ENCODE measurements at places on chromosomes 13 and 19. TPM values are rescaled to one million over a fixed set of nuclear protein-coding genes. Genes with fewer than 3 reads are reported as not detected.

The CGB8 gene
- not detected for total RNA-seq

The SIGLEC8 gene
- 0.32 TPM for total RNA-seq

The PNMA8A gene
- total RNA-seq = 1.2 TPM

The NTN5 gene
- 0.32 TPM for total RNA-seq

The DNMT1 gene
- total RNA-seq = 36.3 TPM

The MCF2L gene
- 45.0 TPM for total RNA-seq

The TMIGD2 gene
- total RNA-seq = 0.74 TPM

The SCN1B gene
- total RNA-seq = 1.8 TPM

The PBX4 gene
- 4.9 TPM for total RNA-seq

The OLFM4 gene
- total RNA-seq = 1,049 TPM

The TPGS1 gene
- 13.3 TPM for total RNA-seq

The C19orf38 gene
- total RNA-seq = 1.5 TPM

The CD22 gene
- 1.6 TPM for total RNA-seq

The CABP5 gene
- total RNA-seq = not detected

The CYP2A7 gene
- not detected for total RNA-seq

The PCDH20 gene
- 7.8 TPM for total RNA-seq

The NACC1 gene
- 56.7 TPM for total RNA-seq

The CYP4F2 gene
- 7.0 TPM for total RNA-seq

The FUT6 gene
- total RNA-seq = 89.4 TPM

The NECTIN2 gene
- total RNA-seq = 121 TPM

The FCER2 gene
- total RNA-seq = 1.3 TPM

The SH2D3A gene
- 44.3 TPM for total RNA-seq

The PDX1 gene
- total RNA-seq = 0.35 TPM

The BRD4 gene
- 82.7 TPM for total RNA-seq

The DENND1C gene
- total RNA-seq = 2.9 TPM

The ZNF555 gene
- total RNA-seq = 5.5 TPM

The CERS1 gene
- total RNA-seq = 0.58 TPM

The FAM124A gene
- 0.57 TPM for total RNA-seq

The COX7A1 gene
- total RNA-seq = 8.2 TPM

The ZNF571 gene
- 3.2 TPM for total RNA-seq

The PSMC4 gene
- 143 TPM for total RNA-seq

The HS6ST3 gene
- total RNA-seq = 0.13 TPM

The IL11 gene
- total RNA-seq = 0.64 TPM

The ZNF135 gene
- 1.1 TPM for total RNA-seq

The SOX21 gene
- total RNA-seq = not detected

The LPAR6 gene
- 4.9 TPM for total RNA-seq

The CYP4F12 gene
- total RNA-seq = 82.1 TPM

The GARIN5A gene
- total RNA-seq = 4.4 TPM

The RNF113B gene
- total RNA-seq = not detected

The CAPN12 gene
- 5.2 TPM for total RNA-seq

The ADGRE2 gene
- 1.8 TPM for total RNA-seq

The NCR1 gene
- total RNA-seq = not detected

The C19orf85 gene
- not detected for total RNA-seq

The KIRREL2 gene
- not detected for total RNA-seq

The OR7A5 gene
- not detected for total RNA-seq

The OR7C1 gene
- total RNA-seq = not detected

The GFY gene
- total RNA-seq = not detected

The HSH2D gene
- total RNA-seq = 13.5 TPM

All from colonic mucosa (tissue), 4 donors.